ENCODE measurements at places on chromosomes 5 and 9. TPM values are rescaled to one million over a fixed set of nuclear protein-coding genes. Genes with fewer than 3 reads are reported as not detected.
A peak's percentile ranks its signal among the peaks of the same experiment; 100 is the strongest.

LOX gene
- total RNA-seq: 31.5 TPM

EQTN gene
- not detected for total RNA-seq

SPINK13 gene
- not detected for total RNA-seq

OLFML2A gene
- 21.3 TPM for total RNA-seq

PLAC8L1 gene
- not detected for total RNA-seq

TNFSF8 gene
- total RNA-seq: 1.5 TPM

ANXA1 gene
- total RNA-seq: 281 TPM

INSL4 gene
- not detected for total RNA-seq

DIAPH1 gene
- total RNA-seq: 69.4 TPM

POU4F3 gene
- not detected for total RNA-seq

DNA sequence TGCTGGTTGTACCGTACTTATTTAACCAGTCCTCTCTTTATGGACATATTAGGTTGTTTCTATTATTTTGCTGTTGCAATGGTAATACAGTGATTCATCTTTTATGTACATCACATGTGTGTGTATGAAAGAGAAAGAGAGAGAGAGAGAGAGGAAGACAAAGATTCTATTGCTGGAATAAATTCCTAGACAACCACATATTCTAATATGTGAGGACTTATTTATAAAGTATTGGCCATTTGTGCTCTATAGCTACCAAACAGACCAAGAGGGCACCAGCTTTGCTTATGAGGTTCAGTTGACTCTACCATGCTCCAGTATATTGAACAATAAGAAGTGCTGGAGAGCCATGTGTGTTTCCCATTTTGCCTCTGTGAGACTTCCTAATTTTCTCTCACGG, 513.5 kb downstream of the DMAC1 start:
- no peak for DNase-seq

- DNase-seq: no peak
These were observed 77.9 kb upstream of the MVB12B start for GRCh38 chr9:126248680-126249079.

DNA sequence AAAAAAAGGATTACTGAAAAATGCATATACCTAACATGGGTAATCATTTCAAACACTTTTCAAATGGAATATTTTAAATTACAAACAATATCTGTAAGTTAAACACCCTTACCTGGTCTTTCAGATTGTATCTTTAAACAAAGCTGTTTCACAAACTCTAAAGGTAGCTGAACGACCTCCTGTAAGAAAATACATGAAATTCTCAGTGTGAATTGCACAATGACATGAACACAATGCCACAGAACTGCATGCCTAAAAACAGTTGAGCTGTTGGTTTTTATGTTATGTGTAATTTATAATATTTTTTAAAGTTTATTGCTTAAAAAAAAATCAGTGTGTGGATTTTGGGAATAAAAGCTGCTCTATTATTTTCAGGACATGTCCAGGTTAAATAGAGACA, 17.5 kb downstream of the IPPK start:
- DNase-seq: no peak

DNA sequence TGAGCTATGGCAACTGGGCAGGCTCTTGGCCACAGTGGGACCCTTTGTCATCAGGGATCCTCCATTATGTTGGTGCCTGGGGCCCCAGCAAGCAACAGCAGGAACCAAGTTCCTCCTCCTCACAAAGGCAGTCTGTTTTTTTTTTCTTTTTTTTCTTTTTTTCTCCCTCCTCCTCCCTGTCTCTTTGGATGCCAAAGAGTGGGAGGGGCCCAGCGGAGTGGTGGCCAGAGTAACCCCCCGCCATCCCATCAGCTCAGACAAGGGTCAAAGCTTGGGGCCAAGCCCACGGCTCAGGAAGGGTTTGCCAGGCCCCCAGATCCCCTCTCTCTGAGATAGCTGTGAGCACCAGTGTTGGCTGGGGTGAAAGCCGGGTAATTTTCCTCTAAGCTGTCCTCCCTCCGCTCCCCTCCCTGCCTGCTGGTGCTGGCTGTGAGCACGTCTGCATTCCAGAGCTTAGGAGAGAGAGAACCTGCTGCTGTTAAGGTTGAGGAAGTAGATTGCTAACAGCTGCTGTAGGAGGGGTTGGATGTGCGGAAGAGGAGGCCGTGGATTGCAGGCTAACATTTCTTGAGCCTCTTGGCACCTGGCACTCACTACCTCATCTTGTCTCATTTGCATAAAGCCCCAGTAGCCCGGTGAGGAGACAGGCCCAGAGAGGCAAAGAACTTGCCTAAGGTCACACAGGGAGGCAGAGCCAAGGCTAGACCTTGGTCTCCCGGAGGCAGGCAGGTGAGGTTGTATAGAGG, 21.2 kb downstream of the GSN start:
- DNase-seq: peak; percentile 89

- no peak for DNase-seq
These were observed 7.5 kb downstream of the HBEGF start for GRCh38 chr5:140338908-140339307.

DNA sequence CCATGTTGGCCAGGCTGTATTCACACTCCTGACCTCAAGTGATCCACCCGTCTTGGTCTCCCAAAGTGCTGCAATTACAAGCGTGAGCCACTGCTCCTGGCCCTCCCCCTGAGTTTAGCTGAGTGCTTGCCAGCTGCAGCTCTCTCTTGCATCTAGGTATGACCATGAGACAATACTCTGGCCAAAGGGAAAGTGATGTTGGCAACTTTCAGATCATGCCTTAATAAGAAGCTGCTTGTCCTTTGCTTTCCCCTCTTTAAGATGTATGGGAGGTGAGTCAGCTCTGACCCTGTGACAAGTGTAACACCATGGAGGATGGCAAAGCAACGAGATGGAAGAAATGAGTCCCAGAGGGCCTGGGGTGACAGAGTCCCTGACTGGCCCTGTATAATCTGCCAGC, 18.7 kb upstream of the DCAF12 start:
- no peak for DNase-seq

DNA sequence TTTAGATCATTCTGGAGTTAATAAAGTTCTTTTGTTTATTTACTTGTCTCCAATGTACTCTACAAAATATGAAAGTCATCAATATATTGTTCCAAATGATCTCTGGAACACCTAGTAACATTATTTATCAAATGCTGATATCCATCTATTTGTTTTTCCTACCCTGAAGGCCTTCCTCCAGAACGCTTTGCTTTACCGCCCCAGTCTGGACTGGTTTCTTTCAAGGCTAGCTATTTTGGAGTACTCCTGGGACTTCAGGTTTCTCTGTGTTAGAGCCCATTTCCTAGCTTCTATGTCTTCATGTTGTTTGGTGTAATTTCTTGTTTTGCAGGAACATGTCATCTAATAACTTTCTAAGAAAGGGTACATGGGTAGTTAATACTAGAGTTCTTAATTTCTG, 9.6 kb downstream of the HCN1 start:
- no peak for DNase-seq

- DNase-seq: no peak
These were observed 222.2 kb downstream of the NDUFS4 start for GRCh38 chr5:53782620-53783019.

GRCh38 chr5:61402244-61402823, 70.3 kb downstream of the ZSWIM6 start:
- no peak for DNase-seq

- DNase-seq: no peak
These were observed 436.5 kb downstream of the KIAA0825 start for GRCh38 chr5:94181895-94182294.

DNA sequence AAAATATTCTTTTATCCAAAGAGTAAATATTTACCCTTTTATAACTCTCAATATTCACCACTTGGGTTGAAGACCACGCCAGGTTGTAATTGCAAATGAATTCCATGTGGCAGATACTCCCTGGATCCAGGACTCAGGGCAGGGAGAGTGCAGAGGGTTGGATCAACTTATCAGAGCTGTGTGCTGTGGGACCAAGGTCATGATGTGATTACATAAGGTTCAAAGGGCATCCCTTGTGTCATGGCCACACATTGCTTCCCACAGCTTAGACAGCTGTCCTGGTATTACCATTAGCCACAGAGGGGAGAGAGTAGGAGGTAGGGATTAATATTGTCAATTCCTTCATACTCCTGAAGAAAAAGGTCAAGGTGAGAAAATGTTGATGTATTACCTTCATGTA, 133.9 kb downstream of the JAKMIP2 start:
- DNase-seq: no peak

DNA sequence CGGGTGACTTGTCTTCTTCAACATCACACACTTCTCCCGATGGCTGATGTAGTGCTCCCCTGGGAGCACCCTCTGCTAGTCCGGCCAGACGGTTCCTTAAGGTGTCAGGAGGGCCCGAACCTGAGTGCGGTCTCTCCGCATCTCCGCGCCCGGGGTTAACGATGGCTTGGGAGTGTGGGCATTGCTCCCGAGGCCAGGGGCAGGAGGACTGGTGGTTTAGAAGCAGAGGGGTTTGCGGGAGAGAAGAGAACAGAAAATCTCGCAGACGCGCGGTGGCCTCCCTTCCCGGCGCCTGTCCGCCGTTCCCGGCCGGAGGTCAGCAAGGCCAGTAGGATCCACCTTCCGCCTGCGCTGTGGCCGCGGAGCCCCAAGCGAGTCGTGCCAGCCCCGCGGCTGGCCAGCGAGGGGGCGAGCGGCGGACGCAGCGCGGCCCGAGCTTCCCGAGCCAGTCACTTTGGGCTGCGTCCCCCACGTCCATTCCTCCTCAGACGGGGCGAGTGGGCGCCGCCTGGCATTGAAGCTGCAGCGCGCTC, 700 bp downstream of the CDO1 start:
- no peak for DNase-seq
